ENCODE measurements at places on chromosomes 11 and 22.

GRCh38 chr11:66904055-66904454 is 47.2 kb downstream of the LRFN4 start:
- DNase-seq: no peak

DNA sequence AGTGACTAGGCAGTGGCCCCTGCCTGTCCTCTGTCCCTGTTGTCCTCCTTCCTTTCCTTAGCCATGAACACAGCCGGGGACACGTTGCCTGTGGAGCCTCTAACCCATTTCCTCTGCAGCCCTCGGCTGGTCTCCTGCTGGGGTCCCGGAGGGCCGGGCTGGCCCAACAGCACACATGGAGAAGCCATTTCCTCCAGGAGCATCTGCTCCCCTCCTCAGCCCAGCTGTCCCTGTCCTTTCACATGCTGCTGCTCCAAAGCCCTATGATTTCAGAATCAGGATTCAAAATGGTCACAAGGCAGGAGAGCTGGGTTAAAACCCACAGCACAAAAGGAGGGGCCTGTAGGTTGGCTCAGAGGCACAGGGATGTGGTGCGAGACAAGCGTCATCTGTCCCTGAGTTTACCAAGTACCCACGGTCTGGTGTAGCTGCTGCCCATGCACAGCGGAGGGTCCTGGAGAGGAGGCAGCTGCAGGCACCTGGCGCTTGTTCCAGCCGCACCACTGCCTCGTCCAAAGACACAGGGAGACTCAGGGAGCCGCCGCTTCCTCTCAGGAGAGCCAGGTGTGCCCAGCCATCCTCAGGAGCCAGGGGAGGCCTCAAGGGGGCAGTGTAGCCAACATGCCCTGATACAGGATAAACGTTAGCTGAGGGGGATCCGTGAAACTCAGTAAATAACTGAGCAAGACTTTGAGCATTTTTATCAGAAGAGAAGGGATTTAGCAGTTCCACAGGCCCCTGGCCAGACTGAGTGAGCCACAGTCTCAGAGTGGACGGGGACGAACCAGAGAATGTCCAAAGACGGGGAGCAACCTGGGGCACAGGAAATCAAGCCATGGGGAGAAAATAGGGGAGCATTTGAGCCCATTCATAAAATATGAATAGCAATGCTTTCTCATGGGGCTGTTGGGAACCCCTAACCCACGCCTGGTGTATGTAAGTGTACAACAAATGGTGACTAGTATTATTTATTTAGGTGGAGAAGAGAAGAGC is 3.9 kb upstream of the VSIG10L2 start:
- peak; percentile 42 for DNase-seq

GRCh38 chr11:74092425-74092824 is 78.4 kb downstream of the C2CD3 start:
- no peak for DNase-seq

- DNase-seq: no peak
These were observed 173.2 kb downstream of the LARGE1 start for GRCh38 chr22:33747029-33747428.

DNA sequence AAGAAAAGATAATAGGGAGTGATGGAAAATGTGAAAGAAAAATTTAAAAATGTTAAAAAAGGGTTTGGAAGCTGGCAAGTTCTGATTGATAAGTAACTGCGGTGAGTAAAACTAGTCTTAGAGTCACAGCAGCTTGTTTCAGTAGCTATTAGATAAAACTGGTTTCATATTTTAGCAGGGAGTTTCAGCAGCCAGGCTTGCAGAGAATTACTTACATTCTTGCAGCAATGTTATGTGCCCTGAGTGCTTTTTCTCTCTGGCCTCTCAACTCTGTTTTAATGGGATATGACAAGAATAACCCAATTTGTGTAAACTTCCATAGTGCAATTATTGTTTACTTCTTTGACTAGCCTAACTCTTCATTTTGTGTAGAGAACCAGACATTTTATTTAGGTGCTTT is 33.6 kb downstream of the PPME1 start:
- no peak for DNase-seq

DNA sequence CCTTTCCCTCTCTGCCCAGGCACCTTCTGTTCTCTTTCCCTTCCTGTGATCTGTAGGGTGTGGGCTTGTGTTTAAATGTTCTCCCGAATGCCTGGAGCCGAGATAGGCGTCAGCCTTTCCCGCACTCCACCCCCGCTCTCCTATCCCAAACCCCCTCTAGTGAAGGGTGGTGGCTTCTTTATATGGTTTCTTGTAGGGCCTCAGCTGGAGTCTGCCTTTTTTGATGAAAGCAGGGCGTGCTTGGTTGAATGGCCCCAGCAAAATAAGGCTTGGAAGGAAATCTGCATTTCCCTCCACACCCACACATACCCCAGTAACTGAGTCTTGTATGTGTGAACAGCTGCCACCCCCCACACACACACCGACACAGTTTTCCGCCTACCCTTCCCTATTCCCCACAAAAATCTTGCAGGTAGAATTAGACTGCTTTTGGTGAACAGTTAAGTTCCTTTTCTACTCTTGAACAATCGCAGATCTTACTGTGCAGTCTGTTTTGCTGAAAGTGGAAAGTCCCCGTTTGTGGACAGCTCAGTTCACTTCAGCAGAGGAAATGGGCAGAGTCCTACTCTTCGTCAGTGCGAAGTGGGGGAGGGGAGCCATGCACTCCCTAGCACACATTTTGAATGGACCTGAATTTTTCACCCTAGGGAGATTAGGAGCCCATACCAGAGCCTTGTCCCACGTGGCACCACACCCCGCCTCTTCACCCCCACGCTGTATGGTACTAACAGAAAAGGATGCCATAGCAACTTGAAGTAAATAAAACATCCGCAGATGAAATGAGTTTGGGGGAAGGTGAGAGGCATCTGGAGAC is 25.5 kb upstream of the GRK2 start:
- DNase-seq: peak; percentile 73

GRCh38 chr11:131884461-131885073 is 514.2 kb downstream of the NTM start:
- DNase-seq: no peak

DNA sequence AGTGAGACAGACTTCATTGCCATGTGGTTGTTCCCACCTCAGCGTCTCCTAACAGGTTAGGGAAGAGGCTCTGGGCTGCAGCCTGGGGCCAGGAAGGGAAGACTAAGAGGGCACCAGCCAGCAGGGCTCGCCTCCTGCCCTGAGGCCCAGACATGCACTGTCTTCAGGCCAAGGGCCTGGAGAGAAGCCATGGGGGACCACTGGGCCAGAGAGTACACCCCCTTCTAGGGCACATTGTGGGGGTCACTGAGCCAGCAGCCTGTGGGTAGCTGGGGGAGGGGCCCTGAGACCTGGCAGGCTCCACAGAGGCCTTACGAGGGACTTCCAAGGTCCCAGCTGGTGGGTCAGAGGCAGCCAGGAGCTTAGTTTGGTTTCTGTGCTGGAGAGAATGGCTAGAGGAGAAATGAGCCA is 25.0 kb upstream of the MYRF start:
- no peak for DNase-seq

- DNase-seq: no peak
These were observed 650 bp downstream of the PPM1F start for GRCh38 chr22:21951931-21952465.

- DNase-seq: no peak
These were observed 12.5 kb downstream of the PLET1 start for GRCh38 chr11:112248201-112248600.

GRCh38 chr11:36214480-36214879 is 74.7 kb downstream of the COMMD9 start:
- DNase-seq: no peak

DNA sequence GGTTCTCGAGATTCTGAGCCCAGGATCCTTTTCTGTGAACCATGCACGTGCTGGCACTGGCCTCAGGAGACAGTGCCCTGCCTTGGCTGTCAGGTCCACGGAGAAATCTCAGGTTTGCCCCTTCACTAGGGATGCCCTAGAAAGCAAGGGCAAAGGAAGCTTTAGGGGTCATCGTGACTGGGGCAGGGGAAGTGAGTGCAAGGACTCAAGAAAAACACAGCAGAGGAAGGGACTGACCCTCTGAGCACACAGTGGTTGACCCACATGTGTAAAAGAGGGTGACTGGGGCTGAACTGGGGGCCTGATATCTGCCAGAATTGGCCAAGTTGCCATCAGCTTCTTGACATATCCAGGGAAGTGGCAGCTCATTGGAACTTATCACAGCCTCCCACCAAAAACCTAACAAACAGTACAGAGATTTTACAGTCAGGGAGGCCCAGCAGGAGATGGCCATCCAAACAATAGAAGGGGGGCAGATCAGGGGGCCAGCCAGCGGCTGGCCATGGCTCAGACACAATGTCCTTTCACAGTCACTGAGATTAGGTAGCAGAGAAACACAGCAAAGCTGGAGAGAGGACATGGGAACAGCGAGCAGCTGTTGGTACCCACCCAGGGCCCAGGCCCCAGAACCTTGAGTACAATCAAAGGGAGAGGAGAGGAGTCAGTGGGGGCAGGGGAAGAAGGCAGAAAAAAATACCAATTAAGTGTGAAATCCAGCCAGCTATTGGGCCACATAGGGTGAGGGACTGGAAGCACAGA is 4.4 kb downstream of the TMEM121B start:
- no peak for DNase-seq

DNA sequence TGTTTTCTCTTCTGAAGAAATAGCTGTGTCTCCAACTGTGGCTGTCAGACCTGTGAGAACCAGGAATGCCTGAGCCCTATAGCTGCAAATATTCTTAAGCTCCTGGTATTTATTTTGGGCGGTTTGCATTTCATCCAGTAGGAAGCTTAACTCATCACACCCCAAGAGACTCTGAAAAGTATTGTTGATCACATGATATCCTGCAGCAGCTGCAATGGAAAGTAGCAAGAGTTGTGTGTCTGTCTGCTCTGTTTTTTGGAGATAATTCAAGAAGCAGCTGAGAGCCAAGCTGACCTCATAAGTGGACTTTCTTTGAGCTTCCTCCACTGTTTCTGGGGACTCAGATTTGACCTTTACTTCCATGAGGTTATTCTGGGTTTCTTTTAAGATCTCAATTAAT is 36.4 kb upstream of the MRPL17 start:
- DNase-seq: no peak

- peak; percentile 89 for DNase-seq
These were observed 7.5 kb downstream of the BCL9L start for GRCh38 chr11:118918128-118918685.

DNA sequence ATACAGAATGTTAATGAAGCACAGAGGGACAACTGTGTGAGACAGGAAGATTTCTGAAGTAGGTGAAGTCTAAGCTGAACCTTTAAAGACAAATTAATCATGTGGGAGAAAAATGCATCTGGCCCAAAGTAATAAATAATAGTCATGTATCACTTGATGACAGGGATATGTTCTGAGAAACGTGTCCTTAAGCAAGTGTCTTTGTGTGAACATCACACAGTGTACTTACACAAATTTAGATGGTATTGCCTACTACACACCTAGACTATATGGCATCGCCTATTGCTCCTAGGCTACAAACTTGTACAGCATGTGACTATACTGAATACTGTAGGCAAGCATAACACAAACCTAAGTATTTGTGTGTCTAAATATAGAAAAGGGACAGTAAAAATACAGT is 112.6 kb downstream of the APOL5 start:
- no peak for DNase-seq

DNA sequence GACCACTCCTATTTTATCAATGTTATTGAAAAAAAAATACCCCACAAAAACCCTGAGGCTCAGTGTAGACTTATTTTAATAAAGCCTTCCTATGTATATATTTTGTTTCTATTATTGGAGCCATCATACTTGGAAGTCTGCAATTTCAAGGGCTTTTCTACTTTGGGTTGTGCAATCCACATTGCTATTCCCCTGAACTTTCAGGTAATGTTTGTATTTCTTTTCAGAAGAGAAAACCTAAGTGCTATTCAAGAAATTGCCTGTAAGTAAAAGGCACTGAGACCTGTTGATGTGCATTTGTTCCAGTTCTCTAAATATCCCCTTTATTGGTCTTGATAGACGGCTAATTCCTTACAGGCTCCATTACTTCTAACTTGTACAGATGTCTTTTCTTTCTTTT is 280.7 kb upstream of the RAG2 start:
- DNase-seq: no peak

- DNase-seq: peak; percentile 58
These were observed 33.1 kb upstream of the NCAM1 start for GRCh38 chr11:112928136-112928535.

DNA sequence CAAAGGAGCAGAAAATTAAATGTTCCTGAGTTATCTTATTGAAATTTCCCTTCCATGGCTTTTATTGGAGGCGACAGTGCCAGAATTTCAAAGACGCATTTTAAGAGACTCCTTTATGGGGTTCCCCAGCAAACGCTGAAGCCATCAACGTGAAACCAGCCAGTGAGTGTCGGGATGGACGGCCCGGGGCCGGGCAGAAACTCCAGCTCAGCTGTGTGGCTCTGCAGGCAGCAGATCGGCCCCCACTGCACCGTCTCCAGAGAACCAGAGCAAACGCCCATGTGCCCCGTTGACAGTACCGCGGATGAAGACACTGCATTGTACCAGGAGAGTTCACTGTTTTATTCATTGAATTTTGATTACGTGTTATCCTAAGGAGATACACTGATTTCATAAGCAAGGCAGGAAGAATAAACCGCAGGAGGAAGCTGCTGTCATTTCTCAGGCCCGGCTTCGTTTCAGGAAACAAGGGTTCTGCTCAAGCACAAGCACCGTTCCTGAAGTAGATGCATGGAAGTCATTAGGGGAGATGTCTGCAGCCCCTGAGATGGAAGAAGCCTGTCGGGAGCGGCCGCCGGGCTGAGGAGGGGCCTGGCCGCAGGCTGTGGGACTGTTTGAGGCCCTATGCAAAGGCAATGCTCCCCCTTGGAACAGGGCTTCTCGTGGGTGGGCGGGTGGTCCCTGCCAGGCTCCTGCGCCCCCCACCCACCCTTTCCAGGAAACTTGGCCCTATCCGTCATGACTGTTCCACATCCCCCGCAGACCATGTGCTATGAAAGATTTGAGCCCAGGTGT is 639.7 kb downstream of the TBC1D22A start:
- no peak for DNase-seq

- no peak for DNase-seq
These were observed 103.0 kb upstream of the CD44 start for GRCh38 chr11:35035894-35036408.

DNA sequence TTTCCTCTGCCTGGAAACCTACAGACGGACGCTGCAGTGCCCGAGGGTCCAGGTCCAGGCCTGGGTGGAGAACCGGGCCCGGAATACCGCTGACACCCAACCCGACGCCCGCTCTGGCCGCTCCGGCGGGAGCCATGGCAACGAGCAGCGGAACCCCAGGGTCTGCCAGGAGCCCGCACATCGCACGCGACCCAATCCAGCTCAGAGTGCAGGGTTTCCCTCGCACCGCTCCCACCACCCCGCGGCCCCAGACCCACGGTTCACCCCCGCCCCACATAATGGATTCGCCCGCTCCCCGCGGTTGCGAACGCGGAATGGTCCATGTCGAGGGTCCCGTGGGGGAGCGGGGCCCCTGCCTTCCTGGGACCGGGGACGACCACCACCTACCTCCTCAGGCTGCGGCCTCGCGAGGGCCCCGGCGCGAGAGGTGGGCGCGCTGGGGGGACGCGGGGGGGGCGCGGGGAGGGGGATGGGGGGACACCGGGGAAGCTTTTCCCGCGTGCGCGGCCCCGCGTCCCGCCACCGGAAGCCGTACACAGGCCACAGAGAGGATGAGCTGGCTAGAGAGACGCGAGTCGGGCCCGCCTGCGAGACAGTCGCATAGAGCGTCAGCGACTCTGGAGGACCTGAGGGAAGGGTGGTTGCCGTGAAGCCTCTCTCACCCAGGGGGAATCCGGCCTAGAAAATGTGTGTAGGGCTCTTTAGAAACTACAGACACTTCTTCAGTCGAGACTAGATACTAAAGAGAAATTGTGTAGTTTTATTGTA is at the start of gene SSRP1:
TSS of gene SSRP1 (minus strand) at position 550 of the 768 bp plus-strand sequence. CDS start 771 bp downstream, outside the sequence.
- peak; percentile 86 for DNase-seq

Measured in renal pelvis (tissue), 12 donors.